AG04450 (cell line): ENCODE measurements at places on chromosomes 4 and X. TPM values are rescaled to one million over a fixed set of nuclear protein-coding genes. Genes with fewer than 3 reads are reported as not detected.

DNA sequence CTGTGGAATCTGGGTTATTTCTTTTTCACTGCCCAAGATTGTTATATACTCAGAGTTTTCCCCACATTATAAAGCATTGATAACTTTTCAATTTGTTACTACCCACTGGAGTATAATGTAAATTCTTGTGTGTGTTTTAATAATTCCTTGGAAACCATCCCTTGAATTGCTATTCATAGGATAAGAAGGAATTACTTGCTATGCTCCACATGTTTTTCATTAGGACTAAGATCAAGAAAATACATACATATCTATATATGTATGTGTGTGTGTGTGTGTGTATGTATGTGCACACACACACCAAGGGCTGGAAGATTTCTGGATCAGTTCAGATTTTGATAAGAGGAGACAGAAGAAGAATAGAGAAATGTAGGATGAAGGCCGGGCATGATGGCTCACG, 206.4 kb upstream of the JADE1 start:
- DNase-seq = no peak

DNA sequence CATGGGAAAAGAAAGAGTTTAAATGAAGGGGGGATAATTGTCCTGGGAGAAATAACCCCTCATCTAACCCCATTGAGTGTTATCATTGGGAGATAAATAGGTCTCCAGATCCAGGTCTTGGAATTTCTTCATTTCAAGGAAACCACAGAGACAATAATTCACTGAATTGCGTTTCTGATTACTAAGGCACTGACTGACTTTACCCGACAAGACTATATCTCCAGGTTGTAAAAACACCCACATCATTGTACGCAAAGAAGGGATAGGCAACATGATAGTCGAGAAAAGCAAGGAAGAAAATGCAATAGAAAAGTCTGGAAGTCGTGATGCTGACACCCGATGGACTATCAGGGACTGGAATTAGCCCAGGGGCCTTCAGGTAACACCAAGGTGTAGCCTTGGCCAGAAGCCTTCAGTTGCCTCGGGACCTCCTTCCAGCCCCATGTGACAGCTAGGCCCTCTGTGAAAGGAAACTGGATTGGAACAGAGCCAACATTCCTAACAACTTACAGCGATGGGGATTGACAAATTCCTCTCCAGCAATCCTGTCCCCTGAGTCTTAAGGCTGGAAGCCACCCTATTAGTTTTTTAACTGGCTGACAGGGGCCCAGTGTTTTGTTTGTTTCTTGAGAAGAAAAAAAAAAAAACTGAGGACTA, 46.5 kb upstream of the RAB9B start:
- peak; percentile 24 for DNase-seq

GRCh38 chrX:112961981-112962380, 121.3 kb upstream of the AMOT start:
- no peak for DNase-seq

- no peak for DNase-seq
Observed at GRCh38 chr4:3363411-3364141, 70.8 kb downstream of the RGS12 start.

DNA sequence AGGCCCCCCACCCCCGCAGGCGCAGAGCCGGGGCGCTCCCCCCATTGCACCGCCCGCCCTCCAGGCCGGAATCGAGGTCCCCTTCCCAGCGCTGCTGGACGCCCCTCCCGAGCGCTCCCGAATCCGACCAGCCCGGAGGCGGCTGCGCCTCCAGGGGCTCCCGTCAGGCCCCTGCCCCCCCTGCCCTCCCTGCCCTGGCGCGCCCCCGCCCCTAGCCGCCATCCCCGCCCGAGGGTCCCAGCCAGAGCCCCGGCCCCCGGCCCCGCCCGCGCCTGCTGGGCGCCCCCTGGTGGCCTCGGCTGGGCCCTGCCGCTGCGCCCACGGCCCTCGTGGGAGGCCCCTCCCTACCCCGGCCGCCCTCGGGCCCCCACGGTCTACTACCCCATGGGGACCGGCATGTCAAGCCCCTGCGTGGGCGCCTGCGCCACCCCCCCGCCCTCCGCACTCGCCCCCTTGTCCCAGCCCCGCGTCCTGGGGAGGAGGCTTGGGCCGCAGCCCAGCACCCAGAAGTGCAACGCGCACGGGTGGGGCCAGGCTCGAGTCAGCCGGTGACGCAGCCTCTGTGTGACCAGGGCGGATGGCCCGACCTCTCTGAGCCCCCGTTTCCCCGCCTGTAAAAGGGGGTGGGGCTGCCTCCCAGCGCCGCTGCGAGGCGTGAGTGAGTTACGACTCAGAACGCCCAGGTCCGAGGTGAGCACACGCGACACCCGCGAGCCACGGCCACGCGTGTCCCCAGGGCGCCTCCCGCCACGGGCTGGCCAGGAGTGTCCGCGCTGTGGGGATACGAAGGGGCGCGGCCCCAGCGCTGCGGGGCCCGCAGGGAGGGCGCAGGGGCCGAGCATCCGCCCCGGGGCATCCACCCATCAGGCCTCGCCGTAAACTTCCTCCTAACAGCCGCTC, 104.9 kb downstream of the FAM53A start:
- no peak for DNase-seq

DNA sequence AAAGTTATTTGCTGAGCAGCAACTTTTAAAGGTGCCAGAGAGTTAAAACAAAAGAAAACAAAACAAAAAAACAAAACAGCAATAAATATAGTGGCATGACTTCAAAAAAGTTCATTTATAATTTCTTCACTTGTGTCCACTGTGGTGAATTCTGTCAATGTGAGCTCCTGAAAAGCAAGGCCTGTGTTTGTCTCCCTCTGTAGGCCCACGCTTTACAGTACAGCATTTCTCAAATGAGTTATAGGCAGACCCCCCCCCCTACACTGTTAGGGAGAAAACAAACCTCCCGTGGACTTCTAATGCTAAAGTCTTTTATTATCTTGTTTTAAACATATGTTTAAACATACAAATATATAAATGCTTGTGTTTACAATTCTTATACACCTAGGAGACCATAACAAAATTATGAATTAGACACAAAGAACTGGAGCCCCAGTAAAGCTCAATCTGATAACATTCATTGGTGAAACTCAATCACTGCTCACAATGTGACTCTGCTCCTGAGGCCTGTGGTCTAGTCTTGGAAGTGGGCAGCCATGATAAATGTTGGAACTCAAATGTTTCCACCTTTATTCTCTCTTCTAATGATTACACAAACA, 47.0 kb upstream of the SCOC start:
- no peak for DNase-seq

DNA sequence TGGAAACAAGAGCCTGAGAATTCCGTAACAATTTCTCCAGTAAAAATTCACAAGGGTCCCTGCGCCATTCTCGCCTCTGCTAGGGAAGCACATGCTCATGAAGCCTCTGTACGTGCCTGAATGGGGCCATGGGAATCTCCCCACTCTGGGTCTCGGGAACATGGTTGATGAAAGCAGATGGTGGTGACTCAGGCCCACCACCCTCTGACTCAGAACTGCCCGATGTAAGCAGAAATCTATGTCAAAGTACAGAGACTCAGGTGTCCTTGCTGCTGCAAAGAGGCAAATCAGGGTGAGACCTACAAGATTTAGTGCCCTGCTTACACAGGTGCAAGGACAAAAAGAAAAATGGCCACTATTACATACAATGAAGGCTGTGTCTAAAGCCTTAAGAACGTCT, 65.0 kb downstream of the SCD5 start:
- no peak for DNase-seq

DNA sequence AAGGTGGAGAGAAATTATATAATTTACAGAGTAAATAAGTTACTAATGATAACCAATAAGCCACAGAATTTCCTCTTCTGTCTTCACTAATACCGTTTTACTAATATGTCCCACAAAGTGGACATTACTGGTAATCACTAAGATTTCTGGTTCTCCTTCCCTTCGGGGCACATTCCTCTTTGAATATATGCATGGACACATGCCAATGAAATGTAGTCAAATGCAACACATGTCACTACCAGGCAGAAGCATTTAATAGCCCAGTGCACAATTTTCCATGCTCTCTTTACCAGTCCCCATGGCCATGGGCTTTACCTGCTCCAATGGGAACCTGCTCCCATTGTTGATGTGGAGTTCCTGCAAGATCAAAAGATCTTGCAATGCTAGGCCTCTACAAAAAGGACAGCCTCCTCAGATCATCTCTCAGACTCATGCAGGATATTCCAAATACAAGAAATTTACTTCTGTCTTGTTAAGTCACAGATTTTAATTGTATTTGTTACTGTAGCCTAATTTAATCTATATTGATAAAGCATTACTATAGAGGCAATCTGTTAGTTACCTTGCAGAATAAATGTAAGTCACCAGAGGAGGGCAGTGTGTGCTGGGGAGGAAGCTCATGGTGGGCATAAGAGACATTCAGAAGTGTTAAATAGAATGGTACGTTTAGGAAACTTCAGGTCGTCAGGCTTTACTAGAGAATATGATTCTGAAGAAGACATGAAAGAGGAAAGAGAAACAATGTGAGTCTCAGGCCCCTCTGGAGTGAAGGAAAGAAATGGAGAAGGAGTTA, 37.1 kb upstream of the INPP4B start:
- DNase-seq = no peak

DNA sequence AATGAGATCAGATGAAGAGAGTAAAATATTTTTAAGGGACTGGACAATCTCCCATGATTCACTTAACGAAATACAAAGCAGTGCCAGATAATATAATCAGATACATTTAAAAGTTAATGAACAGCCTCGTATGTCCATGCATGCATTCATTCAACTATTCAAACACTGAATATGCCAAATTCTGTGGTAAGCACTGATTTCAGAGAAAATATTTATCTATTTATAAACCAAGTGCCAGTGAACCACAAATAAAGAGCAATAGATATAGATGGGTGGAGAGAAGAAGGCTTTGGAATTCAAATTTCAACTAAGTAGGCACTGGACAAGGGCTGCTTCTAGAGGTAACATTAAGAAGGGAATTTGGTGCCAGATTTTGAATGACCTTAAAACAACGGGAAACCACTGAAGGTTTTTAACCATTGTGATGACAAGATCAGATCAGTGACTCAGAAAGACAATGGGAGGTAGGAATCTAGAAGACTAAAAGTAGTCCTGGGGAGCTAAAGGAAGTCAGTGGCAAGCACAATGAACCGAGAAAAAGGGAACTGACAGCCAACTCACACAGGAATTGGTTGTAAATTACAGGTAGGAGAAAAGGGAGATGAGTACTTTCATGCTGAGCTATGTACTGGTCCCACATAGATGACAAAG, 14.2 kb downstream of the ELOVL6 start:
- DNase-seq = no peak

DNA sequence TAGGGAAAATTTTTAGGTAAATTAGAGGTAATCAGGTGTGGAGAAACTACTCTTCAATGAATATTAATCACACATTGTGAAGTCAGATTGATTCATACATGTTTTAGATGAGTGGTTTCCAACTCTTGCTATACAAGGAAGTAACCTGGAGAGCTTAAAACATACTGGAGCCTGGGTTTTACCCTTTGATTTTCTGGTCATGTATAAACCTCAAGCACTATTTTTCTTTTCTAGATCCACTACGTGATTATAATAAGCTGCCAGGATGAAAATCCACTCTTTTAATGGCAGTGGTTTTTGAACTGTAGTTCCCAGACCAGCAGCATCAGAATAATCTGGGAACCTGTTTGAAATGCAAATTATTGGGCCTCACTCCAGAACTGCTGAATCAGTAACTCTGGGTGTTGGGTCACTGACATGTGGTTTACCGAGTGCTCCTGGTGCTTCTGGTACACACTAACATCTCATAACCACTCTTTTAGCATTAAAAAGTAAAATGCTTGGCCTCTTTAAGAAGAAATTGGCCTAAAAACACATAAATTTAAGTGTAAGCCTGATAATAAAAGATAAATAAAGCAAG, 63.4 kb downstream of the DCAF12L1 start:
- DNase-seq = no peak

GRCh38 chrX:42149281-42149680, 225.9 kb upstream of the CASK start:
- DNase-seq = no peak

DNA sequence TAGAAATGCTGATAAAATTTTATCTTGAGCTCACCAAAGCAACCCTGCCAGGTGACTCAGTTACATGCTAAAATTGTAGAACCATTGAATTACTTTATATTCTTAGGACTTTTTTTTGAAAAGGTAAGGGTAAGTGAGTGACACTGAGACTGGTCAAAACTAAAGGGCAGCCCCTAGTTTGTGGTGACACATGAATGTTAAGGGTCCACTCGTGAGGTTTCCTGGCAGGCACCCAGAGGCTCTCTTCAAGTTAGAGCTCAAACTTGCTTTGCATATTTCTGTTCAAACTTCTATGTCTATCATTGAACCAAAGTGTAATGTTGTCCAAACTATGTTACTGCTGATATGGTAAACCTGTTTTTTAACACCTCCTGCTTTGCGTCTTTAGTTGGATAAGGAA, 30.5 kb downstream of the TMPRSS11D start:
- no peak for DNase-seq

GRCh38 chr4:173522160-173522950, 7.7 kb downstream of the HAND2 start:
- peak; percentile 59 for DNase-seq

- no peak for DNase-seq
Observed at GRCh38 chrX:154482786-154483185, 3.6 kb downstream of the UBL4A start.

GRCh38 chr4:41319553-41319952, 62.8 kb downstream of the UCHL1 start:
- no peak for DNase-seq

- no peak for DNase-seq
Observed at GRCh38 chrX:75229774-75230173, 44.1 kb upstream of the UPRT start.

DNA sequence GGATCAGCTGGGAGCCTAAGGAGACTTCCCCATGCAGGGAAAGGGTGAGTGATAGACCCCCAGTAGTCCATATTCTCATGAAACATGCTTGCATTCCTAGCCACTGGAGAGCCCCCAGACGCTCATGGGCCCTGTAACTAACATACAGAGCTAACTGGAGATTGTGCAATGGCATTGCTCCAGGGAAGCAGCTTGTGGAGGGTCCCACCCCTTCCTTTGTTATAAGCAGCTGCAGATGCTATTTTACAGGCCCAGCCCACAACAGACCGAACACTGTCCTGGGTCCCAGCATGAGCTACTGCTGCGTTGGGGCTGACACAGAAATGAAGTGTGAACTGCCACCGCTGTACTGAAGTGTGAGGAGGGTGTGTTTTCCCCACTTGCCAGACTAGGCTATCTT, 1465.7 kb upstream of the DIAPH2 start:
- no peak for DNase-seq

GRCh38 chr4:52477191-52477780, 181.8 kb downstream of the USP46 start:
- DNase-seq = no peak

- DNase-seq = no peak
Observed at GRCh38 chr4:11098461-11098860, 330.2 kb downstream of the HS3ST1 start.

The MAOA gene
- 0.37 and 0.40 TPM in 2 replicates for polyA plus RNA-seq

The PAGE1 gene
- polyA plus RNA-seq = not detected in 2 replicates

The AFAP1 gene
- 57.9 and 61.7 TPM in 2 replicates for polyA plus RNA-seq

The CT47A1 gene
- polyA plus RNA-seq = not detected in 2 replicates

The GAGE13 gene
- polyA plus RNA-seq = not detected in 2 replicates

The PIR gene
- polyA plus RNA-seq = 35.2 and 42.5 TPM in 2 replicates

The LGI2 gene
- polyA plus RNA-seq = not detected in 2 replicates
